ENCODE measurements at places on chromosomes 16 and 17.

- DNase-seq: no peak
These were observed 1.9 kb downstream of the HS3ST3A1 start for GRCh38 chr17:13599864-13600263.

GRCh38 chr17:80826955-80827645 lies 164.5 kb upstream of the CHMP6 start:
- peak; percentile 44 for DNase-seq

GRCh38 chr17:4527566-4528125 lies 27.5 kb downstream of the MYBBP1A start:
- no peak for DNase-seq

DNA sequence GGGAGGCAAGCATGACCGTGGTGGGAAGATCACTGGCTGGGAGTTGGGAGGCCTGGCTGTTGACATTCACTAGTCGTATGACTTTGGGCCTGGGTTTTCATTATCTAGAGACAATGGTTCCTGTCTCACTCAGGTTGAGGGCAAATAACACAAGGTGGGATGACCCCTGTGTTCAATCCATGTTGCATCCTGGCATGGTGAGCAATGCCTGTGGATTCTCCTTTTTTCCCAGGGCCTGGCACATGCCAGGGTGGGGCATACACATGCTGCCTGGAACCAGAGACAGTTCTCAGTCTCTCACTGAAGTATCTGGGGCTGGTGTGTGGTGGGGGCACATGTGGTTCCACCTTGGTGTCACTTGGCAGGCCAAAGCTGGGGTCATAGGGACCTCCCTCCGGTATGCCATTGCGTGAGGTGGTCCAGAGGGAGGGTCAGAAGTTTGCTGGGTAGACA lies 5.4 kb downstream of the THRA start:
- no peak for DNase-seq

- peak; percentile 65 for DNase-seq
These were observed 2.7 kb downstream of the CENPX start for GRCh38 chr17:82019690-82020571.
